Dorsolateral prefrontal cortex (tissue), 122 donors: ENCODE measurements at places on chromosomes 5 and 9.
A peak's percentile ranks its signal among the peaks of the same experiment; 100 is the strongest.

GRCh38 chr5:131664929-131665328 lies 29.9 kb upstream of the RAPGEF6 start:
- DNase-seq = no peak

GRCh38 chr9:92664394-92665152 lies 5.4 kb downstream of the IPPK start:
- DNase-seq = no peak

- no peak for DNase-seq
Measured at GRCh38 chr5:54007827-54008777, 302.3 kb downstream of the ARL15 start.

DNA sequence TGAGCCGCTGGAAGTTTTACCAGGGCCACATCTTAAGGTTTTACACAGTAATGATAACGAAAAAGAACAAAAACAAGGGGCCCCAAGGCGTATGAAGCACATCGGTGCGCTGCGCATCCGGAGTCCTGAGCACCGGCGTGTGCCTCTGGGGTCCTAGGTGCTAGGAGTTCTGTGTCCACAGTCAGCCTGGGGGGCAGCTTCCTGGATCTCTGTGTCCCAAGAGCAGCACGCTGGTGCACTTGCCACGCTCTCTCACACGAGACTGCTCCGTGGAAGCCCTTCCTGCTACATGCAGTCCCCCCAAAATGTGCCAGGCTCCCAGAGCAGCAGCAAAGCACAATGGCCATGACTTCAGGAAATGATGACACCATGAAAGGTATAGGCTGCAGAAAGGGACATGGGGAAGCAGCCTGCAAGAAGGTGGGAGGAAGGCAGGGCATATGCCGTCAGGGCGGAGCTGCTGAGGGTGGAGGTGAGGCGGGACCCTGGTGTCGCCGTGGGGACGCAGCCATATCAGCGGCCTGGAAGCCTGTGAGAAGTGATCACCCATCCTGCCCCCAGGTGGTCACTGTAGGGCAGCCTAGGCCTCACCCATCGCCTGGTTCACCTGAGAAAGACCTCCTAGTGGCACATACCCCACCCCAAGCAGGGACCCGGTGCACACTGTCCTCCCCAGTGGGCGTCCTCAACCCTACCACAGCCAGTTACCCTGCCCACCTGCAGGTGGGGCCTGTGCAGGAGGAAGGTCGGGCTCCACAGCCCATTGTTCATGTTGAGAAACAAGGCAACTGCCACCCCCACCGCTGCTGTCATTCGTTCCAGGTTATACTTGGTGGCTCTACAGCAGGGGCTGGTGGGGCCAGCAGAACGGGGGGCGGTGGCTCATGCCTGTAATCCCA lies 23.6 kb upstream of the SLC6A3 start:
- no peak for DNase-seq

GRCh38 chr9:18531136-18532065 lies 57.4 kb downstream of the ADAMTSL1 start:
- DNase-seq = no peak

DNA sequence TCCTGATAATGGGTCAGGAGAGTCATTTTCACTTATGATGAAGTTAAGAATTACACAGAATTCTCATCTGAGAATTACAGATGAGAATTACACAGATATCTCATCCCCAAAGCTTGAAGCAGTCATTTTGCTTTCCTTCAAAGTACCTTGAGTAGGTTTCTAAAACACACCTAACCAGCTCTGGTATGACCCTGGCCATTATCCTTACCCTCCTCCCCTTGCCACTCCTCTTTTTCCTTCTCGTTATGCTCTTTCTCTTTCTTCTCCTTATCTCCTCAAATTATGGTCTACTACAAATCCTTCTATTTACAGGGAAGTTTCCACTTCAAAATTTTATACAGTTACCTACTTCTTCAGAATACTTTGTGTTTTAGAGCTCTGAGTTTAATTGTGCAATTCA lies 44.5 kb downstream of the MEF2C start:
- no peak for DNase-seq

- no peak for DNase-seq
Measured at GRCh38 chr9:14782286-14783051, 59.9 kb upstream of the CER1 start.

GRCh38 chr9:108759835-108760234 lies 96.0 kb downstream of the ACTL7B start:
- DNase-seq = no peak

DNA sequence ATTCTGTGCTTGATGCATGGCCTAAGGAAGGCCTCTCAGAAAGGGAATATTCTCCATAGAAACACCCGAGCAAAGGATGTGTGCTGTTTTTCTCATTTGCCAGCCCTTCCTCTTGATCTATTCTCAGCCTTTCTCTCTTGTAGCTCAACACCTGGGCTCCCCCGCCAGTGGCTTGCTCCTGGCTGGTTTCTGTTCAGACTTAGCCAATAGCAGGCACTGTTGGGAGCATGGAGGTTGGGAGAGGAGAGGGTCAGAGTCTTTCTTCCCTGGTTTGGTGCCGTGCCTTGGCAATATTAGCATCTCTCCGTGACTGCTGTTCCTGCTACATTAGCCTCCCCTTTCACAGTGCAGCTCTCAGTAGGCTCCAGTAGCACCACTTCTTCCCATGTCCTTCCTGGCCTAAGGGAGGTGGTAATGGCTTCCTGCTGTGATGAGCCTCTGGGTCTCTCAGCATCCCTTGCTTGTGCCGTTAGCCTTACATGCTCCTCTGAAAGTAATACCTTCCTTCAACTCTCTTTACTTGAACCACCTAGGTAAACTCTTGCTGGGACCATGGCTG lies 269.7 kb upstream of the GAS1 start:
- no peak for DNase-seq

- DNase-seq = no peak
Measured at GRCh38 chr9:123378025-123378424, 22.0 kb downstream of the CRB2 start.

DNA sequence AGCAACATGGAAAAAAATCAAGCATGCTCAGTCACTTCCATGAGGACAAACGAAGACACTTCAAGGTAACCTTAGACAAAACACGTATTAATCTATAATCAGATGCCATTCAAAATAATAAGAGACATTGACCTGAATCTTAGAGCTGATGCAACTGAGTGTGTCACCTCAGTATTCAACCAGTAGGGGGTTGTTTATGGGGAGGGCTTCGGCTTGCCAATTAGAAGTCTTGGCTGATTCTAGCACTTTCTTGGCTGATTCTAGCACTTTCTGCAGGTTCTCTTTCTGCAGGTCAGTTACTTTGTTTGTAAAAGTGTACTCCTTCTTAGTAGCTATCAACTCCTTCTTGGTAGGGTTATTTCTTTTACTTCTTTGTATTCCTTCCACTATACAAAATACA lies 317.6 kb downstream of the ENC1 start:
- DNase-seq = no peak

GRCh38 chr9:99221266-99221620 lies 499 bp downstream of the ALG2 start:
- peak; percentile 30 for DNase-seq

- no peak for DNase-seq
Measured at GRCh38 chr5:54944364-54944763, 41.0 kb downstream of the ESM1 start.

DNA sequence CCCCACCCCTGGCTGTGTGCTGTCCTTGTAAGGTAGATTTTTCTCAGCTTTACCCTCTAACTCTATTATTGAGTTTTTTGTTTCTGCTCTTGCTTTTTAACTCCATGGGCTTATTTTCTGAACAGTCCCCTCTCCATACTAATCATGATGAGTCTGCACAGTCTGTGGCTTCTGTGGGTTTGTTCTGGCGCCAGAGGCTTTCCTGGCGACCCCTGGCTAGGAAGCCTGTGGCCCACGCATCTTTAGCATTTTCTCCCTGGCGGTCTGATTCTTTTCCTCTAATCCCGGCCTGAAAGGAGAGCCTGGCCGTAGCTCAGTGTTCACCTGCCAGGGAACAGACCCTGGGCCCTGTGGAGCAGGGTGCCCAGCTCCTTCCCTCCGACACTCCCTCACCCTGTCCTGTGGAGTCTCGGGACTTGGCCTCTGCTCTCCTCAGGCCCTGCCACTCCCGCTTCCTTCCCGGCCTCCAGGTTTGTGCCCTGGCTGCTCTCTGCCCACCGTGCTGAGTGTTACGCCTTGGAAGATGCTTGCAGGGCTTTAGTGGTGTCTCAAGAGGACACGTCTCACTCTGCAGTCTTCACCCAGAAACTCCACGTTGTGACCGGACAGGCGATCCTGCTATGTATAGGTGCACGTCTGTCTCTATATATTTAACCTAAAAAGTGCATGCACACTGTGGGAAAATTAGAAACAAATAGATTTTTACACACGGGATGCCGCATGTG lies 31.7 kb upstream of the LRRC14B start:
- DNase-seq = no peak

- no peak for DNase-seq
Measured at GRCh38 chr5:14217587-14217986, 74.4 kb downstream of the TRIO start.

- no peak for DNase-seq
Measured at GRCh38 chr5:199197-199949, 8.1 kb downstream of the LRRC14B start.

DNA sequence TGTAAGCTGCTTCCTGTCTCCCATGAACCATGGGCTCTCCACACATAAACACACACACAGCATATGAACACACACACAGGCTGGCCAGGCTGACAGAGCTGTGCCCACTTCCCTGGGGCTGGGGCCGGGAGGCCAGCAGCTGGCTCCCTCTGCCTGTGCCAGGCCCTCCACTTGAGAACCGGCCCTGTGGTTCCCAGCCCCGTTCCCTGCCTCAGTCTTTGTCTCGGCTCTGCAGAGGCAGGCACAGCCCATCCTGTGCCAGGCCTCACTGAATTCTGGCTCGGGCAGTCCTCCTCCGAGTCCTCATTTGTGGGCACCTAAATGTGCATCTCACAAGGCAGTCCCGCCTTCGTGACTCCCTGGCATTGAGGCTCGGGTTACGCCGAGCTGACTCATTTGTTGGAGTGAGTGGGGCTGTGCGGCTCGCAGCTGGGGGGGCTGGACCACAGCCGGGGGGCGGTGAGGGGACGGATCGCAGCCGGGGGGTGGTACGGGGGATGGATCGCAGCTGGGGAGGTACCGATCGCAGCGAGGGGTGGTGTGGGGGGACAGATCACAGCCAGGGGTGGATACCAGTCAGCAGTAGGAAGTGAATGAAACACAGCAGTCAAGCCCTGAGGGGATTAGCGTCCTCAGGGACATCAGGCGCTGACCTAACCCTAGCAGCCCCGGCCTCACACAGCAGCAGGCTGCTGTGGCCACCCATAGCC lies 72.3 kb downstream of the PSMB7 start:
- DNase-seq = peak; percentile 82

- no peak for DNase-seq
Measured at GRCh38 chr5:6544561-6544935, 88.3 kb downstream of the NSUN2 start.

- DNase-seq = no peak
Measured at GRCh38 chr9:91234523-91234922, 127.2 kb downstream of the AUH start.

GRCh38 chr9:86286278-86286677 lies 3.9 kb upstream of the ISCA1 start:
- no peak for DNase-seq

DNA sequence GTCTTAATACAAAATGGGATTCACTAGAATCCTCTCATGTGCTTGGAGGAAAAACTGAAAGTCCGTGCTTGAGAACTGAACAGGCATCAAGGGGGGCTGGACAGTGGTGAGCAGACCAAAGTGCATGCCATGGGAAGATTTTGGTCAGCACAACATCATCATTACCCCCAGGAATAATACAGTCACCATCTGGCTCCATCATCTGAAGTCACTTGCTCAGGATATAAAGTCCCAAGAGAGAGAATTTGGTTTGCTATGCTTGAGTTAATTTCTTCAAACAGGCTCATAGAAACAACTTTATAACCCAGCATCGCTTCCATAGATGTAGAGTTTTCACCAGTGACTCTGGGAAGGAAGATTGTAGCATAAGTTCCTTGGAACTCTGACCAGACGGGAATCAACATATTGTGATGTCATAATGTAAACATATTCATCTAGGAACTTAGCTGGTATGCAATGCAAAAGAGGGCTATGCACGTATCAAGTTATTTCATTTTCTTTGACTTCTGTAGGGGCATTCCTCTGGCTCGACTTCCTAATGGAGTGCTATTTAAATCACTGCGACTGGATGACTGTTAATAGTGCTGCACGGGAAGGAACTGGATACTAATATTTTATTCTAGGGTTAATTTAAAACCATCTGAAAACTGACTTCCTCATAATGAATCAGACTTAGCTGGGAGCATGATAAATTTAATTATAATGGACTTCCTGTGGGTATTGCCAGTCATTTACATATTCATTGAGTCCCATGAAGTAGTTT lies 145.2 kb downstream of the MTRR start:
- DNase-seq = no peak

DNA sequence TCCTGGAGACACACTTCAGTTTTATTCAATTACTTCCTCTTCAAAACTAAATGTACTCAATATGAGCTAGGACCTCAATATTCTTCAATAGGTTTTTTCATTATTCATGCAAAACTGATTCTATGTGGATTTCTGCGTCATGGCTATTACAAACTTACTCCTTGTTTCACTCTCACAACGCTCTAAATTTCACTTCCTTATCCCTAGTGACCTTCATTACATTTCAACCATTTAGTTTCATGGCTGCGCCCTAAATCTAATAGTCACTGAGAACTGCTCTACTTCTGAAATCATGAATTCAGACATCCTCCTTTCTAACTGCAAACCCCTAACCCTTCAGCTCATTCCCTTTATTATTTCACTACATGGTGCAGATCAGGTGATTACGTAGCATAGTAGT lies 93.9 kb downstream of the SLC25A46 start:
- no peak for DNase-seq

GRCh38 chr5:172745838-172746237 lies 25.2 kb downstream of the DUSP1 start:
- DNase-seq = no peak

GRCh38 chr5:68884883-68885282 lies 208.9 kb upstream of the SLC30A5 start:
- no peak for DNase-seq
